ENCODE measurements at places on chromosomes 7 and 10.

- no peak for DNase-seq
Observed at GRCh38 chr10:54396031-54396430, 405.0 kb downstream of the PCDH15 start.

GRCh38 chr10:71222601-71223346 is 10.4 kb downstream of the UNC5B start:
- peak; percentile 54 for DNase-seq

DNA sequence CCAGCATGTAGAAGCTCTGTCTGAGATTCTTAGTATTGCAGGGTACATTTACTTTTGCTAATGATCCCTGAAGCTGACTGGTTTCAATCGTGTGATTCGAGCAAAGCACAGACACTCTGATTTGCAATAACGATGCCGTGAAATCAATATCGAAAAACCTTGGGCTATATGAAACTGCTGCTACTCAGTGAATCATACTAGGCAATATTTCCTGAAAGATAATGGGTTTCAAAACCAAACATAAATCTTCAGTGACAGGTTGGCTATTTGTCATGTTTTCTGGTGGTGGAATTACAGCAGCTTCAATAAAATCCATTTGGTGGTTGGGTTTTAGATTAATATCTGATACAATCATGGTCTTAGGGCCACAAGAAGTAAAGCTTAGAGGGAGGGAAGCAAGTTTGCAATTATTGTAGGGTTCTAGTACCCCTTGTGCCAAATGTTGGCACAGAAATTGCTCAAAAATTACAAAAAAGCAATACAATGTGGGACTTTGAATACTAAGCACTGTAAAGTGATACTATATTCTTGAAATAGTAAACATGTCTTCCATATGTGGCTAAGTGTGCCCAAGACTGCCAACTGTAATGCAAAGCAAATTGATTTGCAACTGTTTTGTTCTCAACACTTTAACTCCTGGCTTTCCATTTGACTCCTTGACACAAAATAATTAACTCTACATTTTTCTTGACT is 112.4 kb upstream of the JAZF1 start:
- DNase-seq = peak; percentile 56

GRCh38 chr7:136063326-136063666 is 86.1 kb upstream of the MTPN start:
- DNase-seq = no peak

DNA sequence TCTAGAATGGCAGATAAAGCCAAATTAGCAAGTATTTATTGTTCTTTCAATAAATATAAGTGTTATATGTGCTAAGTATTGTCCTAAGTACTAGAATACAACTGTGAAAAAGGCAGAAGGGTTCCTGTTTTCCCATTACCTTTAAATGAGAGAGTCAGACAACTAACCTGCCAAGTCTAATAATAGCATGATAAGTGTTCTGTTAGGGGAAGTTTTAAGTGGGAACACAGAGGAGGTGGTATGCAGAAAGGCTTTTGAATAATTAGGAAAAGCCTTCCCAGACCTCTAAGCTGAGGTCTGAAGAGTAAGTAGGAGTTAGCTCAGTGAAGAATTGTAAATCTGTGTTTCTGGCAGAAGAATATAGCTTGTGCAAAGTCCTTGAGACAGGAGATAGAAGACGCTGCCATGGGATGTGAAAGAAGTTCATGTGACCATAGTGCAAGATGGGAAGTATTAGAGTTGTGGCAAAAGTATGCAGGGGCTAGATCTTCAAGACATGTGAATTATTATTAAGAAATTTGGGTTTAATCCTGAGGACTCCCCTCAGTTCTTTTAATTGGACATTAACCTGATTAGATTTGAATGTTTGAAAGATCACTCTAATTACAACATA is 12.5 kb downstream of the SHOC2 start:
- DNase-seq = no peak

DNA sequence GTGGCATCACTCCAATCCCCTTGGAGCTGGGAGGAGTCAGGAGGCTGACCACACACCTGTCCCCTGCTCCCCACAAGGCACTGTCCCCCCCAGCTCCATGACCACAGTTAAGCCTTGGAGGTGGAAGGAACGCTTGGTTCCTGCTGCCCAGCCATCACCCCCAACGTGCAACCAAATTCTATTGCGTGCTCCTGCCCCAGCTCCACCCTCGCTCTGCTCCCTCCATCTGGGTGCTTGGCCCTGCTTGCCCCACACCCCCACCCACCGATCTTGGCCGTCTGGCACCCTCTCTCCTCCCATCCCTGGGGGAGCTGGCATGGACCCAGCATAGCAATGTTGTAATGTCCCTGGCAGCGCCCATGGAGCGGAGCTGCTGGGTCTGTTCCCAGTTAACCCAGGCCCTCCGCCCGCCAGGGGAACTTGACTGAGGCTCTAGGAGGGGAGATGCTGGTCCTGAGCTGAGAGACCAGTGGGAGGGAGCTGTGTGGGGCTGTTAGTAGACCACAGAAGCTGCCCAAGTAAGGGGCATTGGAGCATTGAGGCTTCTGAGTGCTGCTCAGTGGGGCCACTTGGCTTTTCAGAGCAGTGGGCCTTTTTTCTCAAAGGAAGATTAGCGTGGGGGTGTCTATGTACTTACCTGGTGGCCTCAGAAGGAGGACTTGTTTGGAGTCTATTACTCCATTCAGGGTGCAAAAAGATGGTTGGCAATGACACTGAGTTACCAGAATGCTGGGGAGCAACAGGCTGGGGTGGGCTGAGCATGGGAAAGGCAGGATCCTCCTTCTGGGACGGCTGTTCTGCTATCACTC is 1.1 kb downstream of the EPHB6 start:
- DNase-seq = no peak

- no peak for DNase-seq
Observed at GRCh38 chr7:73376671-73377412, 48.9 kb downstream of the FKBP6 start.

DNA sequence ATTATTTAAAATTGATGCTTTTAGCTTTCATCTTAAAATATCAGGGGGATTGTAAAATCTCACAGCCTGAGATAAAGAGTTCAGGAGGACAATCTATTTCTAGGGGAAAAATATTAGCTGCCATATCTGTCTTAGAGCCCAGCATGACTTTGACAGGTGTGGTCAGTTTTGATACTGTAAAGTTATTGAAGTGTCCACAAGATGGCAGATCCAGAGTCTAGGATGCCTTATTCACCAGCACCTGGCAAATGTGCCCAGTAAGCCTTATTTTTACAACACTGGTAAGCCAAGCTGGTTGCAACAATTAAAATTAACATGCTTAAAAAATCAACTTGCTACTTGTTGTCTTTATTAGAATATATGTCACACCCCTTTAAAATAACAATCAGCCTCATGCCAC is 579.3 kb downstream of the SH2D4B start:
- no peak for DNase-seq

- DNase-seq = peak; percentile 57
Observed at GRCh38 chr7:121557034-121557892, 161.2 kb upstream of the FAM3C start.

DNA sequence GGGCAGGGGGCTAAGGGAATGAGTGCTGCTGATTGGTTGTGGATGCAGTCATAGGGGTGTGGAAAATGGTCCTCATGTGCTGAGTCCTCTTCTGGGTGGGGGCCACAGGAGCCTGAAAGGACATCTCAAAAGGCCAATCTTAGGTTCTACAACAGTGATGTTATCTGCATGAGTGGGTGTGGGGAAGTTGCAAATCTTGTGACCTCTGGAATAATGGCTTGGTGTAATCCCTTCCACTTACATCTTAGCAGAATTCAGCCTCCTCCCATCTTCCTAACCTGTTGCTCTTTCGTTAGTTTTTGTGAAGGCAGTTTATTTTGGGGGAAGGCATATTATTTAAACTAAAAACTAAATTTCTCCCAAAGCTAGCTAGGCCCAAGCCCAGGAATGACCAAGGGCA is 42.0 kb upstream of the OIT3 start:
- no peak for DNase-seq

DNA sequence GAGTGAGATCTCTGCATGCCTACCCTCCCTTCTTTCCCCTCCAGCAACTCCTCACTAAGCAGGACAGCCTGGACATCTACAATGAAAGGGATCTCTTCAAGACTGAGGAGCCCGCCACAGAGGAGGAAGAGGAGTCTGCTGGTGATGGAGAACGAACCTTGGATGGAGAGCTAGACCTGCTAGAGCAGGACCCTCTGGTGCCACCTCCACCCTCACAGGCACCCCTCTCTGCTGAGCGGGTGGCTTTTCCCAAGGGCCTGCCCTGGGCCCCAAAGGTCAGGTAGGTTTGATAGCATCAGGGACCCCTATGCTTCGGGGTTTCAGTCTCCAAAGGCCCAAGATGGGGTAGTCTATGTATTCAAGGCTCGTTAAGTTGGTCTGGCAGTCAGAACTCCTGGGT is 23.9 kb downstream of the STRIP2 start:
- no peak for DNase-seq
